ENCODE measurements at places on chromosomes 5 and 9.

DNA sequence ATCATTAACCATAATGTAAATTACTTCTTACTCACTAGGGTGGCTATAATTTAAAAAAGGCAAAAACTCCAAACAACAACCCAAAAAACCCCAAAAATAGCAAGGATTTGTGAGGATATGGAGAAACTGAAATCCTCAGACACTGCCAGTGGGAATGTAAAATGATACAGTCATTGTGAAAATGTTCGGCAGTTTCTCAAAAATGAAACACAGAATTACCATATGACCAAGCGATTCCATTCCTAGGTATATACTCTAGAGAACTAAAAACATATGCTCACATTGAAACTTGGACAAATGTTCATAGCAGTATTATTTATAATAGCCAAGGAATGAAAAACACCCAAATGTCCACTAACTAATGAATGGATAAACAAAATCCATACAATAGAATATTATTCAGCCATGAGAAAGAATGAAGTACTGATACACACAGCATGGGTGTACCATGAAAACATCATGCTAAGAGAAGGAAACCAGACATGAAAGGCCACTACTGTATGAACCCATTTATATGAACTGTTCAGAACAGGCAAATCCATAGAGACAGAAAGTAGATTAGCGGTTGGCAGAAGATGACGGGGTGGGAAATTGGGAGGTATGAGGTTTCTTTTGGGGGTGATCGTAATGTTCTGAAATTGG lies 119.1 kb downstream of the MAPKAP1 start:
- DNase-seq: no peak

- DNase-seq: no peak
Measured at GRCh38 chr9:136994888-136995230, 1.5 kb downstream of the CLIC3 start.

DNA sequence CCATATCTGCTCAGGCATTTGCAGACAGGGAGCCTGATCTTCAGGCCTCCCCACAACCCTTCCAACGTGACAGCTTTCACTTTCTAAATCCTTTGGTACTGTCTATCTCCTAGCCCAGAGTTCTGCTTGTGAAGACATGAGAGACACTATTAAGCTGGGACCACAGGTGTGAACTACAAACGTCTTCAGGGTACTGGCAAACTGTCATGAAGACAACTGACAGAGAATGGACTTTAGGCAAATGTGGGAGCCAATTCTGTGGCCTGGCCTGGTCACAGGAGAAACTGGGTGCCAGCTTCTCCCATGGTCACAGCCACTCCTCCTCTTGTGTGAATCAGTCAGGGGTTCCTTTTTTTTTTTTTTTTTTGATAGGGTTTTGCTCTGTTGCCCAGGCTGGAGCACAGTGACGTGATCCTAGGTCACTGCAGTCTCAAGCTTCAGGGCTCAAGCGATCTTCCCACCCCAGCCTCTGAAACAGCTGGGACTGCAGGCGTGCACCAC lies 10.4 kb downstream of the TRIM14 start:
- DNase-seq: no peak

GRCh38 chr9:70601000-70601951 lies 186.8 kb upstream of the KLF9 start:
- peak; percentile 48 for DNase-seq

DNA sequence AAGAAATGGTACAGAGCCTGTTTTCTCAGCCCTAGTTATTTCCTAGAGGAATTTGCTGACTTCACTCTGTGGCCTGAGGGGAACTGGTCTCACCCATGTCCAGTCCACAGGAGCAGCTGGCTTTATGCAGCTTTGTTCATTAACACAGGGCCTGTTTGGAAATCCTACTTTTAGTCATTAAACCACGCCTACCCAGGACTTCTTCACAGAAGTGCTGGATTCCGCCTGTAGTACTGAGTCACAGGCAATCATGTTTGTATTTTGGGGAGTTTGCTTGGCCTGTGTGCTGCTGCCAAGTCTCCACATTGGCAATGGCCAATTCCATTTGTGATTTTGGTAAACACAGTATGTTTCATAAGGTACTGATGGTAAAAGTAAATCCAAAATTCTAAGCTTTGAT lies 52.8 kb downstream of the CTNND2 start:
- no peak for DNase-seq

DNA sequence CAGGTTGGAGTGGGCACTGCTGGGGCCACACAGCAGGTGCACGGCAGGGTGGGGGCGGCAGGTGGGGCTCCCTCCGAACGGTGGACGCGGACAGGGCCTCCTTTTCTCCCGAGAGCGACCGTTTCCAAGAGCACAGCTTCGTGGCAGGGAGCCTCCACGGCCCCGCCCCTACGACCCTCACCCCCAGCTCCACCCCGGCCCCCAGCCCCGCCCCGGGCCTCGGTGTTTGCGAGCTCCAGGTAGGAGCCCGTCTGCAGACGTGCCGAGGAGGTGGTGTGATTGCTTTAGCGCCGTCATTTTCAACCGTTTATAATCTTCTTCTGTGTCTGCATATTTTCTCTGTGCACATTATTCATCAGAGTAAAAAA lies 8.8 kb downstream of the GRIN1 start:
- DNase-seq: no peak

DNA sequence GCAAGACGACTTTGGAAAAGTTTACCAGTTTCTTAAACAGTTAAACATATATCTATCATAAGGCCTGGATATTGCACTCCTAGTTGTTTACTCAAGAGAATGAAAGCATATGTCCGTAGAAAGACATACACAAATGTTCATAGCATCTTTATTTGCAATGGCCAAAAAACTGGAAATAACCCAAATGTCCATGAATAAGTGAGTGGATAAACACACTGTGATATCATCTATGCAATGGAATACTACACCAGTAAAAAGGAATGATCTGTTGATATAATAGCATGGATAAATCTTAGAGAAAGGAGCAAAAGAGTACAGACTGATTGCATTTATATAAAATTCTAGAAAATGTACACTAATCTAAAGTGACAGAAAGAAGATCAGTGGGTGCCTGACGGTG lies 28.0 kb upstream of the VCAN start:
- no peak for DNase-seq

- DNase-seq: no peak
Measured at GRCh38 chr5:159018855-159019254, 80.9 kb downstream of the EBF1 start.

DNA sequence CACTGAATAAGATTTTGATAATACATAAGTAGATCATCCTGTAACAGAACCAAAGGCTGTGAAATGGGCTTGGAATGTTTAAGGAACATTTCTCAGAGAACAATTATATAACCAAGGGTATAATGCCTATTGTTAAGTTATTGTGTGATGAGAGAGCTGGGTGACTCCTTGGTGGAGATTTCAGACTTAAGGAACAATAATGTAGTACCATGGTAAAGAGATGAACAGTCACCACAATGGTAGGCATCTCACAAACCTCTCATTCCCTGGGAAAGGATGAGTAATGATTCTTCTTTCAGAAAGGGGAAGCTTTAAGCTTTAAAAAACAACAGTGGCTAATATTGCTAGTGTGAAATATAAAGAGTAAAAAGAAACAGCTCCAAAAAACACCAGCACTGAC lies 147.4 kb downstream of the TRIM36 start:
- no peak for DNase-seq

DNA sequence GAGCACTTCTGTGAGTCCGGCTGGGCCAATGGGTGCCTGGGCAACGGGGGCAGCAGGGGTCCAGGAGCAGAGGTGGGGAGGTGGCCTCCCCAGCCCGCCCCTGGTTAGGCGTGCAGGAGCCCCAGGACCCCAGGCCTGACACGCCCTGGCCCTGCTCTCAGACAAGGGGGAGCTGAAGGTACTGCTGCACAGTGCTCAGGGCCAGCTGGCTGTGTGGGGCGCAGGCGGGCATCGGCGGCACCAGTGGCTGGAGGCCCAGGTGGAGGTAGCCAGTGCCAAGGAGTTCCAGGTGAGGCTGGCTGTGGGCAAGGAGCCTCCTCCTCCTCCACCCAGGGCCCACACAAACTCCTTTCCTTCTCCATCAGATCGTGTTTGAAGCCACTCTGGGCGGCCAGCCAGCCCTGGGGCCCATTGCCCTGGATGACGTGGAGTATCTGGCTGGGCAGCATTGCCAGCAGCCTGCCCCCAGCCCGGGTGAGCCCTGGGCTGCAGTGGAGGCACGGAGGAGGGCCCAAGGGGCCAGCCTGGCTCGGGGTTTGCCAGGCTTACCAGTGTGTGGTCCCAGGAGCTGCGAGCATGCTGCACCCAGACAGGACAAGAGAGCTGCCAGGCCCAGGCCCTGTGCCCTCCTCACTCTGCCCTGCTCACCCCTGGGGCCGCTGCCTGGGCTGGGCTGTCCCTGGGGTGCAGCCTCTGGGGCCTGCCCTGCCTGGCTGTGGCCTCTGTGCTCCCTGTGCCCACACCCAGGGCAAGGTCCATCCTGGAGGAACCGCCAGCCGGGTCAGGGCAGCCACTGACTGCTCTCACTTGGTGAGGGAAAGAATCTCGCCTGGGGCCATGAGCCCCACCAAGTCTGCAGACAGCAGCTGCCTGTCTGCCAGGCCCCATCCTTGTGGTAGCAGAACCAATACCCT lies 7.0 kb downstream of the MAMDC4 start:
- DNase-seq: no peak

DNA sequence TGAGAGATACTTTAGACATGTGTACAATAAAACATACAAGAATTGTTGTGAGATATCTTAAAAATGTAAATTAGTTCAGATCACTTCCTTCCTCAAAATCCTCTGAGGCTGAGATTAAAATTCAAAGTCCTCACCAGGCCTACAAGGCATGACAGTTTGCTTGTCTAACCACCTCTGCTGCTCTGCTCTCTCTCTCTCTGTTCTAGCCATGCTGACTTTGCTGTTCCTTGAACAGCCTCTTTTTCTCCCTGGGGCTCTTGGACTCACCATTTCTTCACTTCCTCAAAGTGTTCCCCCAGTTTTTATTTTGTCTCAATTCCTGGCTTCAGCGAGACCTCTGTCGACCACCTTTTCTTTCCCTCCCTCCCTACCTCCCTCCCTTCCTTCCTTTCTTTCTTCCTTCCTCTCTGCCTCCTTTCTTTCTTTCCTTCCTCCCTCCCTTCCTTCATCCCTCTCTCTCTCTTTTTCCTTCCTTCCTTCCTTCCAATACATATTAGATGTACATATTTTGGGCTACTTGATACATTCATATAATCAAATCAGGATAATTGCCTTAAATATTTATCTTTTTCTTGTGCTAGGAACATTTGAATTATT lies 27.0 kb downstream of the CATSPER3 start:
- DNase-seq: no peak

GRCh38 chr5:1815071-1815786 lies 14.0 kb downstream of the NDUFS6 start:
- no peak for DNase-seq

GRCh38 chr5:149605354-149605997 lies 24.2 kb downstream of the ARHGEF37 start:
- DNase-seq: no peak

- DNase-seq: no peak
Measured at GRCh38 chr5:176560364-176560763, 11.2 kb downstream of the CDHR2 start.

DNA sequence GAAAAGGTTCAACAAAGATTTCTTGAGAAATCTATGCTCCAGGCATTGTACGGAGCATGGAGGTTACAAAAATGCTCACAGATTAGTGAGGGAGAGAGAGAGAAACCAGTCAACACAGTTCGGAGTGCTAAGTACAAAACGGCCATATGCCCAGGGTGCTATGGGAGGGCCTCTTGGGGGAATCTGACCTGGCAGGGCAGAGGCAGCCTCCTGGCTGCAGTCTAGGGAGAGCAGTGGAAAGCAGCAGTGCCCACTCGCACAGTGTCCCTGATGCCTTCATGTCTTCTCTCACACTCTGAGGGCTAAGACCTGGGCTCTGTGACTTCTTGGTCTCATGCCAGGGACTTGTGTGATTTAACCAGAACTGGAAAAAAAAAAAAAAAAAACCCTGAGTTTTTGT lies 29.8 kb upstream of the SMC5 start:
- DNase-seq: no peak

GRCh38 chr9:120579139-120580050 lies 572 bp downstream of the CDK5RAP2 start:
- DNase-seq: peak; percentile 64
